ENCODE measurements at places on chromosomes 1 and 21. TPM values are rescaled to one million over a fixed set of nuclear protein-coding genes. Genes with fewer than 3 reads are reported as not detected.

DNA sequence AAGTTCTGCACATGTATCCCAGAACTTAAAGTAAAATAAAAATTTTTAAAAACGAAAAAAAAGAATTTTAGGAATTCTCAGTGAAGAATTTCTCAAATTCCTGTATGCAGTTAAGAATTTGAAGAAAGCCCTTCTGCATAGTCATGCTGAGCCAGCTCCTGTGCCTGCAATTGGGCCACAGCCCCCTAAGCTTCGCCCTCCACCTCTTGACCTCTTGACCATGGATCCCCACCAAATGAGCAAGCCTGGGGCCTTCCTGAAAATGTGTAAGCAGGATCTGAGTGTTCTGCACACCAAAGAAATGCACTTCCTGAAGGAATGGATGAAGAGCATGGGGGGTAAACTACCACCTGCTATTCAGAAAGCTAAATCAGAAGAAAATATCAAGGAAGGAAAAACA, 52.0 kb downstream of the NBPF6 start:
- H3K4me1 ChIP-seq = 0 out of 2 replicates have a peak, but pooled peaks cover 3% of the 10 kb centered on the region
- no peak for DNase-seq
- H3K27me3 ChIP-seq = no peaks in the 10 kb centered on the region
- no peaks in the 10 kb centered on the region for H3K36me3 ChIP-seq
- no peak overlapping the region for H3K27ac ChIP-seq

GRCh38 chr1:31666263-31666963, 21.7 kb upstream of the PEF1 start:
- no peak overlapping the region for H3K27ac ChIP-seq
- no peaks in the 10 kb centered on the region for H3K36me3 ChIP-seq
- H3K27me3 ChIP-seq = no peaks in the 10 kb centered on the region
- no peak for DNase-seq
- H3K4me3 ChIP-seq = no peak overlapping the region
- H3K4me1 ChIP-seq = no peaks in the 10 kb centered on the region

Gene FALEC
- polyA plus RNA-seq = 0.71 TPM

Gene LIPI
- not detected for polyA plus RNA-seq

DNA sequence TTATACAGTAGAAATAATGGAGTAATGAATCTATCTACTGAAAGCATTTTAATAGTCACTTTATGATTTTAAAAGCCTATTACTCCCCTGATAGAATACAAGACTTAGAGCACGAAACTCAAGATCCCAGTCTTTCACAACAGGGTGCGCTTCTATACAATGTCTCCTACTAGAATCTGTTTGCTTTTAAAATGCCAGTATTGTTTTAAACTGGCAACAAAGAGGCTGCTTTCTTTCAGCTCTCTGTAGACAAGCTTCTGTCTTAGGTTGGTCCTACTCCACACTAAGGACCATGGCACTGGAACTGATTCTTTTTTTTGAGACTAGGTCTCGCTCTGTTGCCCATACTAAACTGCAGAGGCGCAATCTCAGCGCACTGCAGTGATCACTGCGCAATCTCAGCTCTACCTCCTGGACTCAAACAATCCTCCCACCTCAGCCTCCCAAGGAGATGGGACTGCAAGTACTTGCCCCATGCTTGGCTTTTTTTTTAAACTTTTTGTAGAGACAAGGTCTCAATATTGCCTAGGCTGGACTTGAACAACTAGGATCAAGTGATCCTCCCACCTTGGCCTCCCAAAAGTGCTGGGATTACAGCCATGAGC, 4.8 kb downstream of the DCAF8 start:
- no peak for DNase-seq
- no peaks in the 10 kb centered on the region for H3K36me3 ChIP-seq
- H3K27ac ChIP-seq = no peak overlapping the region
- no peaks in the 10 kb centered on the region for H3K4me1 ChIP-seq
- no peaks in the 10 kb centered on the region for H3K27me3 ChIP-seq

- H3K36me3 ChIP-seq = peaks cover 2% of the 10 kb centered on the region
- DNase-seq = no peak
- H3K27me3 ChIP-seq = no peaks in the 10 kb centered on the region
- H3K4me1 ChIP-seq = no peaks in the 10 kb centered on the region
- H3K27ac ChIP-seq = no peak overlapping the region
- H3K4me3 ChIP-seq = no peak overlapping the region
Measured at GRCh38 chr1:40302475-40302874, 14.6 kb downstream of the COL9A2 start.

DNA sequence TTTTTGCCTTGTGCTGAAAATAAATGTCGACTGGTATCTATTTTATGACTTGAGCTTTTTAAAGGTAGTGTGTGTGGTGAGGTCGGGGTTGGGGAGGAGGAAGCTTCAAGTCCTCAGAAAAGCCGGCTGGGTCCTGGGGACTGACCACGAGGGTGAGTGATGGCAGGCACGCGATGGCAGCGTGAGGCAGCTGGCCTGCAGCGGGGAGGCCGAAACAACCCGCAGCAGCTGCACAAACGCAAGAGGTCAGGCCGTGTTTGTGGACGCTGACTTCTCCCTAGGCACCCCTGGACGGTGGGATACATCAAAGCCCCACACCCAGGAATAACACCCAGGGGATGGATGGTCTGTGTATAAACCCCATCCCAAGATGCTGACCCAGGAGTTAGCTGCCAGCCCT, 51.4 kb downstream of the ZBTB18 start:
- peaks cover 2% of the 10 kb centered on the region for H3K27me3 ChIP-seq
- no peaks in the 10 kb centered on the region for H3K36me3 ChIP-seq
- DNase-seq = no peak
- no peak overlapping the region for H3K27ac ChIP-seq
- no peak overlapping the region for H3K4me3 ChIP-seq

GRCh38 chr1:160167580-160167979, 16.2 kb downstream of the ATP1A4 start:
- H3K4me1 ChIP-seq = peaks cover 22% of the 10 kb centered on the region
- H3K27ac ChIP-seq = no peak overlapping the region
- H3K36me3 ChIP-seq = no peaks in the 10 kb centered on the region
- no peak for DNase-seq
- H3K27me3 ChIP-seq = no peaks in the 10 kb centered on the region

DNA sequence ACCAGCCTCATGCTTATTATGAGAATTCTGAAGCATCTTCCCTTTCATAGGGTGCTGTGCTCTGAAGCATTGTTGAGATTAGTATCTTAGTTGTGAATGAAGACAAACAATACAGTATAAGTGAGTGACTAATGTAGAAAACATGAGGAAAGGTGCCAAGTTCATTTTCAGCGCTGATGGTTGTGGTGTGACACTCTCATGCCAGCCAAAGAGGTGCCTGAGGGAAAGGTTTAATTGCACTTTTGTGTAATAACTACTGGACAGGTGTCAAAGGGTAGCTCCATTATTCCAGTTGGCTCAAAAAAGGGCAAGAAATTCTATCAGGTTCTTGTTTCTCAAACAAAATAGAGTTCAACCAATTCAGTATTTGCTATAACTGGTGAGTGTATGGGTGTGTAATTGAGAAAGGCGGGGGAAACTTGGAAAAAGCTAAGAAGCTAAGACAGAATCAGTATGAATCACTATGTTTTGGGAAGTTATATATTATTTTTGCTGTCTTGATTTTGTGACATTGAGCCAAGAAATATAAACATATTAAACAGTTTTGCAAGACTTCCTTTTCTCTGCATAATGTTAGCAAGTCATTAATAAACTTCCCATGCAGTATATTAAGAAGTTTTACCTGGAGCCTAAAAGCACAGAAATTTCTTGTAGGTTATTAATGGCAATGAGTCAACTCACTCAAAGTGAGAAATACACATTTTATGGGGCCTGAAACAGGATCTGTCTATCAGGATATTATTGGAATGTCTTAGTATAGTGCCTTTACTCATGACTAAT, 31.8 kb downstream of the KCNK2 start:
- no peak overlapping the region for H3K4me3 ChIP-seq
- no peak overlapping the region for H3K27ac ChIP-seq
- no peaks in the 10 kb centered on the region for H3K27me3 ChIP-seq
- H3K36me3 ChIP-seq = no peaks in the 10 kb centered on the region
- no peaks in the 10 kb centered on the region for H3K4me1 ChIP-seq

DNA sequence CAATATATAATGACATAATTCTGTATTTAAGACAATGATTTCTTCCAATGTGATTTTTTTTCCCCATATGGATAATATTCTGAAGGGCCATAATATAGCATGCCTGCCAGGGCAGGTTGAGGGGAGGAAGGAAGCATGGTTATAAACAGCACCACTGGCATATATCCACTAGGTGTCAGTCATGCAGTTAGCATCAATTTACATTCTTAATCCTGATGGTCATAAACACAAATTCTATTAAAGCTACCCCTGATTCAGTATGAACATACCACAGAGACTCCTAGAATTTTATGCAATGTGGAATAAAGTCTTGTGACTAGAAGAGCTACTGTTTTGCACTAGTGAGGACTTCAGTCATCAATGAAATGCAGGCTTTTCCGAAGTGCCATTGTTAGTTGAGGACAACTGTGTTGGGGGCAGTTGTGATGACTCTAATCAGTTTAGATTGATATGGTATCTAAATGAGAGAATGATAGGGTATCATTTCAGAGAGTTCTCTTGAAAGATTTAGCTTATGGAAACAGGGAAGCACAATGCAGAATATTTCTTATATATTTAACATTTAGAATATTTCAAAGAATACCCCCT, 342.7 kb upstream of the NR5A2 start:
- peaks cover 4% of the 10 kb centered on the region for H3K27me3 ChIP-seq
- DNase-seq = peak; percentile 8
- H3K4me3 ChIP-seq = no peak overlapping the region

Gene PM20D1
- polyA plus RNA-seq = not detected

Gene DYNLT5
- not detected for polyA plus RNA-seq

DNA sequence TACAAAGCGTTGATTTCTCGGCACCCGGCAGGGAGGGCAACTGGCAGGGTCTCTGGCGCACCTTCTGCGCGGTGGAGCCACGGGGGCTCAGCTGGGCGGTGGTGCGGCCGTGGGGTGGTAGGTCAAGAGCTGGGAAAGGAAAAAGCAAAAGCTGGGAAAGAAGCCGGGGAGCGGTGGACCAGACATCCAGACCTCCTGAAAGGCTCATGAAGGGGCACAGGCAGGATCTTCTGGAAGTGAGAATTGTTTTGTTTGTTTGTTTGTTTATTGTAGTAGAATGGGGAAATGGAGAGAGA, 7.2 kb upstream of the RNU1-1 start:
- no peak for DNase-seq
- H3K4me1 ChIP-seq = no peaks in the 10 kb centered on the region
- no peak overlapping the region for H3K27ac ChIP-seq
- H3K36me3 ChIP-seq = no peaks in the 10 kb centered on the region
- 0 out of 2 replicates have a peak, but pooled peaks cover 3% of the 10 kb centered on the region for H3K27me3 ChIP-seq

DNA sequence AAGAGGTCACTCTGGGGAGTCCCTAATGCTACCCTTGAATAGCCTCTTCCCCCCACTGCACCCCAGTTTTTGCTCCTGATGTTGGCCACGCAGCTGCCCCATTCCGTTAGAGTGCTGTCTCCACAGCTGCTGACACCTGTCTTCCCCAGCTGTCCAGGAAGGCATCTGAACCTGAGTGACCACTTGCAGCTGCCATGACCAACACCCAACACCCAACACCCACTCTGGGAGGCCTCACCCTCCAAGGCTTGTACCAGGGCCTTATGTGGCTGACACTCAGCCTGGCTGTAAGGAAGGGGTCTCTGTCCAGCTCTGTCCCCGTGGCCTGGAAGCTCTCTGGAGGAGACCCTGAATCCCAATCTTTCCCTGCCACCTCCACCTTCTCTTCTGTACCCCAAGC, 26.7 kb upstream of the LDLRAP1 start:
- DNase-seq = no peak
- no peaks in the 10 kb centered on the region for H3K36me3 ChIP-seq
- H3K4me1 ChIP-seq = no peaks in the 10 kb centered on the region
- no peak overlapping the region for H3K4me3 ChIP-seq
- no peak overlapping the region for H3K27ac ChIP-seq

Gene INAVA
- 5.3 TPM for polyA plus RNA-seq

DNA sequence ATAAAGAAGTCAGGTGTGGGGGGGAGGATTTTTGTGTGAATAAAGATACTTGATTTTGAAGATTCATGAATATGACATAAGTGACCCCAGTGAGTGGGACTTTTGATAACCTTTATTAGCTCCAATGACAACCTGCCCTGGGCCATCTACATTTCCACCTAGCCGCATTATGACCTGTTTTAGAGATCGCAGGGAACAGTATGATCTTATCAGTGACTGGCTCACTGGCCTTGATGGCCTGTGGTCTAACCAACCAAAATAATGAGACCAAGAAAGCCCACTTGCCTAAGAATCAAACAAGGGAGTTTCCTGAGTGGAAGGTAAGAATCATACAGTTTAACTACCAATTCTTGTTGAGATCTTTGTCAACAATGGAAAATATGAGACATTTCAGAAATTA, 1.8 kb downstream of the ELAPOR1 start:
- peaks cover 11% of the 10 kb centered on the region for H3K27me3 ChIP-seq
- H3K36me3 ChIP-seq = no peaks in the 10 kb centered on the region
- H3K27ac ChIP-seq = no peak overlapping the region
- no peak overlapping the region for H3K4me3 ChIP-seq

DNA sequence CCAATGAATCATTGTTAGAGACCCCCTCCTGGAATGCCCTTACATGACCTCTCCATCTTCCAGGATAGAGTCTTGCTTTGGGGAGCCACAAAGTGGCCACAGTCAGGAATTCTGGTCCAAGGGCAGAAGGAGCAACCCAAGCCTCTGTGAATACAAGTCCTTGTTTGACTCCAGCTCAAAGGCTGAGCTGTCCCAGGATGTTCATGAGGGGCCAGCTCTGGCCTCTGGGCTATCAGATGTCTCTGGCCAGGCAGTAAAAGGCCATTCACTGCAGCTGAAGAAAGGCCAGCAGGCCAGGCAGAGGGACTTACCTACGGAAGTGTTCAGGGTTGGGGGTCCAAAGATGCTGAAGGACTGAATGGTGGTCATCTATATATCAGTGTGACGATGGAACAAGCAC, 98.3 kb upstream of the IPO9 start:
- H3K27ac ChIP-seq = no peak overlapping the region
- H3K4me3 ChIP-seq = no peak overlapping the region
- DNase-seq = no peak

DNA sequence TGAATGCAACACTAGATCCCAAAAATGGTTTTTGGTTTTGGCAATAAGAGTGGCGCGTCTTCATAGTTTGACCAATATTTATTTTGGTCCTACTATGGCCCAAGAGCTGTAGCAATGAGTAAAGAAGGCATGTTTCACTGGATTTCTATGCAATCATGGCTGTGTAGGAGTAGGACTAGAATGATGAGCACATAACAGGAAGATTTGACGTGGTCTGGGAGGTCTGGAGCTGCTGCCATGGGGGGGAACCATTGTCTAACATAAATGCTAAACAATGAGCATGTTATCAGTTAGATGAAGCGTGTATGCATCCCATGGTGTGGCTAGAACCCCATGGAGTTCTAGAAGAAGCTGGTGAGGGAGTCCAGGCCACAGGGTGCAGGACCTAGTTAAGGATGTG, 38.3 kb downstream of the OLIG1 start:
- no peaks in the 10 kb centered on the region for H3K4me1 ChIP-seq
- DNase-seq = no peak
- no peaks in the 10 kb centered on the region for H3K36me3 ChIP-seq
- H3K4me3 ChIP-seq = no peak overlapping the region
- peaks cover 11% of the 10 kb centered on the region for H3K27me3 ChIP-seq

- H3K36me3 ChIP-seq = no peaks in the 10 kb centered on the region
- no peaks in the 10 kb centered on the region for H3K27me3 ChIP-seq
- no peak for DNase-seq
- H3K4me3 ChIP-seq = no peak overlapping the region
Measured at GRCh38 chr1:234484218-234484617, 5.2 kb upstream of the TARBP1 start.

Measured in GM12878 (cell line).